Heart right ventricle (tissue), 16 donors: ENCODE measurements at places on chromosomes 6 and 20. TPM values are rescaled to one million over a fixed set of nuclear protein-coding genes. Genes with fewer than 3 reads are reported as not detected.

- no peak for DNase-seq
These were observed 150.7 kb downstream of the FRK start for GRCh38 chr6:115909923-115910546.

DAAM2 gene
- 7.7 TPM for total RNA-seq

ADGRF5 gene
- 27.1 TPM for total RNA-seq

- no peak for DNase-seq
These were observed 74.1 kb downstream of the ASXL1 start for GRCh38 chr20:32432277-32432676.

FOXQ1 gene
- total RNA-seq, result not detected

DNA sequence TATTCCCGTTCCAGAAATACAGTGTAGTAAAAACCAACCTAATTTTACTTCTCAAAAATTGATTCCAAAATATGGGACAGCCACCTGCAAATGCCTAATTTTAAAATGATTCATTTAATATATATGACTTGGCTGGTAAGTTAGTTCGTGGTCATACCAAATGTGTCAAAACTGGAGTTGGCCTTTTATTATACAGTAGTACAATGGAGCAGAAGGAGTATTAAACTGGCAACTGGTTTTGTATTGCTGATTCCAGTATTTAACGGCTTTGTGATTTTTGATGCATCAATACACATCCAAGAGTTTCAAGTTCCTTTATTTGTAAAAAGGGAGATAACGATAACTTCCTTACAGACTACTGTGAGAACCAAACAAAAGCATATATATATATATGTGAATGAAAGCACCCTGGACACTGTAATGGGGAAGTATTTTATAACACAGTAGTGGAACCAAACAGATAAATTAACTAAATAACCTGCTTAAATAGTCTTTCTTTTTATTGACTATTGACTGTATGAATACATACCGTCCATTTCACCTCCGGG lies 24.8 kb downstream of the SAMHD1 start:
- no peak for DNase-seq

SLC52A3 gene
- 1.6 TPM for total RNA-seq

SLC12A5 gene
- 0.87 TPM for total RNA-seq

GRCh38 chr6:137692806-137693205 lies 174.3 kb upstream of the TNFAIP3 start:
- no peak for DNase-seq

RAET1E gene
- total RNA-seq, result not detected

GRCh38 chr6:40968620-40969164 lies 70.3 kb downstream of the UNC5CL start:
- no peak for DNase-seq

SOX18 gene
- 48.3 TPM for total RNA-seq

GRCh38 chr6:11796829-11797228 lies 18.2 kb upstream of the ADTRP start:
- DNase-seq, result no peak

DNA sequence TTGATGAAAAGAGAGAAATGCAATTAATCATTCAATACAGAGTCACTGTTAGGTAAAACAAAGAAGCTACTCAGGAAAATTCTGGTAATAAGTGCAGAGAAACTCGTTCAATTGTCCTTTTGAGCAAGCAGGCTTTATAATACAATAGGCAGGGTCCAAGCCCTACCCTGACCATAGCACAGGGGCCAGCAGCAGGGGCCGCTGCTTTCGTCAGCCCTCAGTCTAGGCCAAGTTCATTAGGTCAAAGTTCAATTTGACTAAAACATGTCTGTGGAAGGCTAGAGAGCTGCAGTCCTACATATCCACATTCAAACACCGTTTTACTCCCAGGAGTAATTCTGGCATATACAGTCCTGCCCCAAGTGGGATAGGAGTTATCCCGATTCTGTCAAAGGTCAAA lies 94.6 kb downstream of the BCAS1 start:
- DNase-seq, result no peak

DNA sequence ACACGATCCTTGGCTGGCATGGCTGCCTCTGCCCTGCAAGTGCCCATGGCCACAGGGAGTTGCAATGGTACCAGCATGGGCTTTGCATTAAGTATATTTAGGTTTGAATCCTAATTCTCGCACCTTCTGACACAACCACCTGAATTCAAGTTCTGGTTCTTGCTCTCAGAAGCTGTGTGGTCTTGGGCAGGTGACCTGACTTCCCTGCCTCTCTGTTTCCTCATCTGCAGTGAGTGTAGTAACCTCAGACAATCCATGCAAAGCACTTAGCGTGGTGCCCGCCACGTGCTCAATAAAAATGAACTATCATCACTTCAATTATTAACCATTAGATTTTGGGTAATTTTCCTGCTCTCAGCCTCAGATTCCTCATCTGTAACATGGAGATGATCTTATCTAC lies 378.8 kb upstream of the ARID1B start:
- DNase-seq, result no peak

GRCh38 chr6:163670336-163670735 lies 255.8 kb downstream of the QKI start:
- DNase-seq, result no peak

- no peak for DNase-seq
These were observed 95.6 kb downstream of the OPRM1 start for GRCh38 chr6:154134471-154135147.

GRCh38 chr20:35263532-35264341 lies 14.2 kb downstream of the MMP24OS start:
- DNase-seq, result no peak

DNA sequence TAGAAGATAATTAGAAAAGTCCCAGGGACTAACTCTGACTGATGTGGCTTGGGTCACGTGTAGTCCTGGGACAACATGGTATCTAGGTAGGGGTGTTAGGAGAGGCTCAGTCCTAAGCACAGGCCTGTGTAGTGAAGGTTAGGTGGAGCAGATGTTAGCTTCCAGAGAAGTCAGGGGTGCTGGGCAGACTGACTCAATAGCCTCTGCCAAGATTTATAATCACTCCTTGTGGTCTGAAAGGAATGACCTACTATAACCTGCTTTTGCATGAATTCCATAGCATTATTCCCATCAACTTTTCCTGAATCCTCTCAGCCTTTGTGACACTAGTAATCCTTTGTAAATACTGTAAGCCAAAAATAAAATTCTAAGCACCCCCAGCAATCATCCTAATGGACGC lies 10.2 kb upstream of the PEX7 start:
- DNase-seq, result no peak

DNA sequence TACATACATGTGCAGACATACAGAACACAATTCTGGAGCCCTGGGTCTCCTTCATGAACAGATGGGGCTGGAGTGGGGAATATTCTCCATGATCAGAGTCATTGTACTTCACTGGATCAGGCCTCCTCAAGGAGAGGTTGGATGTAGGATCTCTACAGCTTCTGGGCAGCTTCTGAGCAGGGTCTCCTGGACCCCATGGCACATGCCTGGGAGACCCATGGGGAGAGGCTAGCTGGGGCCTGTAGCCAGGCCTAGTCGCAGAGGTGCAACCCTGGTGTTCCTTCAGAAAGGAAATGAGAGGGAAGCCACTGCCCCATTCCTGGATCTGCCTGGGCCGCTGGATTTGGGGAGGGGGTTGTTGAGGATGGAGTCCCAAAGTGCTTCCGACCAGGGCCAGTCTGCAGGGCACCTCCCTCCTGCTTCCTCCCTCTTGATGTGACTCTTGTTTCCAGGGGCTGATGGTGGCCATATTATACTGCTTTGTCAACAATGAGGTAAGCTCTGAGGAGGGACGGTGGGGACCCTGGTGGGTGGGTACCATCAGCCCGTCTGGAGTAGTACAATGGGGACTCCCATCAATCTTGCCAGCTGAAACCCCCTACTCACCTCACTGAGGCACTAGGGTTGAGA lies 31.8 kb downstream of the GLP1R start:
- no peak for DNase-seq

- no peak for DNase-seq
These were observed 439.2 kb downstream of the C6orf118 start for GRCh38 chr6:164870164-164870563.

LSM2 gene
- 20.8 TPM for total RNA-seq

DNA sequence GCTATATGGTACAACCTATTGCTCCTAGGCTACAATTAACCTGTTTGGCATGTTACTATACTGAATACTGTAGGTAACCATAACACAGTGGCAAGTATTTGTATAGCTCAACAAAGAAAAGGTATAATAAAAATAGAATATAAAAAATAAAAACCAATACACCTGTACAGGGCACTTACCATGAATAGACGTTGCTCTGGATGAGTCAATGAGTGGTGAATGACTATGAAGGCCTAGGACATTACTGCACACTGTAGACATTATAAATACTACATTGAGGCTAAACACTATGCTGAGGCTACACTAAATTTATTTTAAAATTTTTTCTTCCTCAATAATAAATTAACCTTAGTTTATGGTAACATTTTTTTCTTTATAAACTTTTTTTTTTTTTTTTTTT lies 18.6 kb downstream of the ELOVL5 start:
- no peak for DNase-seq

GRCh38 chr6:28589234-28589956 lies 63.7 kb downstream of the GPX5 start:
- no peak for DNase-seq

DNA sequence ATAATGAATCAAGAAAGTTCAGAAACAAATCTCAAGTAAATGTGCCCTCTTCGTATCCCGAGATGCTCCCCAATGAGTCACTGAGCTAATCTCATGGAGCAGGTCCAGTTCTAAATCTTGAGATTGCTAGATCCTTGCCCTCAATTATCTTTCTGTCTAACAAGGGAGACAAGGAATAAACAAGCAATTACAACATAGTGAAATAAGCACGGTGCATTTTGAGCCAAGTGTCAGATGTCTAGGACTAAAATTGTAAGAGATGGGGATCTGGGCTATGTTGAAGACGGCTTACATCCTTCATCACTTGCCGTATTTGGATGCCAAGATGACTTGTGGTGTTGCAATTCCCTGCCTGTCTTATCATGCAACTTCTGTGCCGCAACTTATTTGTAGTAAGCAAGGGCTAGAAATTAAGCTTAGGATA lies 56.5 kb upstream of the ADGRF1 start:
- DNase-seq, result no peak

GRCh38 chr6:90286884-90287488 lies 9.7 kb downstream of the BACH2 start:
- DNase-seq, result no peak

- no peak for DNase-seq
These were observed 39.8 kb upstream of the NAA20 start for GRCh38 chr20:19977373-19977770.

DNA sequence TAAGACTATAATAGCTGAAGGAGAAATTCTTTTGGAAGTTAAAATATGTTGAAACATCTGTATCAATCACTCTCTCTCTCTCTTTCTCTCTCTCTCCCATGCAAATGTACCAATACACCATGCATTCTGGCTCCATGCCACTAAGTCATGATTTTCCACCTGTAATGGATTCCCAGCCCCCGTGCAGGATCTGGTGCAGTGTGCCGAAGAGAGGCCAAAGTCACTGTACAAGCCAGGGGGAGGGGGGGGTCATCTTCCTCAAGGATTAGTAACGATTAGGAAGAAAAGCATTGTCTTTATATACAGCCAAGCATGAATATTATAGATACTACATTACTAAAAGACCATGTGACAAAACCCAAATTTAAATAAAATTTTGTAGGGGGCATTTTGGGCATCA lies 725.1 kb downstream of the KIF16B start:
- no peak for DNase-seq

DNA sequence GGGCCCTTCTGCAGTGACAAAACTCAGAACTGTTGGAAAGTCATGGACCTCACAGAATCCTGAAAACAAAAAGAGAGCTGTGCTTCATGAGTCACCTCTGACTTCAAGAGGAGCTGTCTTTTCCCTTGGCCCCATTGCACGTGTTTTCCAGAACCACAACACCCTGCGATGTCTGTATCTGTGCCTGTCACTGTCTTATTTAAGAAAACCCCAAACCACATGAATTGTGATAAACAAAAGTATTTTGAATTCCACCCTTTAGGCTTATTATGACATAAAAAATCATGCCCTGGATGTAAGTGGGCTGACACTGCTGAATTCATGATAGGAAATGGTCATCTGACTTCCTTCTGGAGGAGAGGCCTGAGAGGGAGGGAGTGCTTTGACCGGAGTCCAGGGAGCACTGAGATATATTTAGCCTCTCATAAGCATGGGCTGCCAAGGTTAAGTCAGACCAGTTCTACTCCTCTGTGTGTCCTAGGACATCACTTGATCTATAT lies 96.4 kb upstream of the DUSP22 start:
- peak; percentile 57 for DNase-seq

GRCh38 chr6:156873654-156874380 lies 96.6 kb downstream of the ARID1B start:
- DNase-seq, result no peak

IYD gene
- total RNA-seq, result not detected

ZBP1 gene
- 0.28 TPM for total RNA-seq

DNA sequence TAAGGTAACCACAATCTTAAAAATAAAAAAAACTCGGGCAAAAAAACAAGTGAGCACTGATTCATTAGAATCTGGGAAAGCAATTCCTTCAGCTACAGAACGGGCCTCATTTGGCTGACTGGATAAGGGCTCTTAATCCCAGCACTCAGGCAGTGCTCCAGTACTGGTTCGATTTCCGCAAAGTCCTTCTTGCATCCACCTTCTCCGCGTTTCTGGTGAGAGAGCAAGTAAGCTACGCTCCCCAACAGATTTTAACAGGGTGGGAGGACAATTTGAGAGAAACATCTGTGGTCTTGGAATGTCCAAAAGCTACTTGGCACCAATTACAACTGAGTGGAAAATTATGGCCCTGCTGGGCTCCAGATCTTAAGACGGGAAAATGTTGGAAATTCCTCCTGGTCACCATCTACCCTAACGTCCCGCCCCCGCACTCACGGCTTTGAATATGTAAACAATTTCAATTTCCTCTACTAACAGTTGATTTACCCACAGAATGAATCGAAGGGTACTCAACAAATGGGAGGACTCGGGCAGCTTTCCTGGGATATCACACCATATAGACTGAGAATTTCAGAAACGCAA lies 18.1 kb upstream of the ZSCAN9 start:
- no peak for DNase-seq

GRCh38 chr6:56953597-56954402 lies 1.1 kb upstream of the BEND6 start:
- no peak for DNase-seq

HLA-DOA gene
- total RNA-seq, result 0.75 TPM
